ENCODE measurements at places on chromosomes 2 and 18. TPM values are rescaled to one million over a fixed set of nuclear protein-coding genes. Genes with fewer than 3 reads are reported as not detected.

- DNase-seq = no peak
These were observed 24.0 kb upstream of the CTIF start for GRCh38 chr18:48514786-48515185.

- peak; percentile 69 for DNase-seq
These were observed 36.7 kb downstream of the KIAA2012 start for GRCh38 chr2:202109737-202110184.

GRCh38 chr2:95012881-95013550 lies 12.5 kb upstream of the MAL start:
- no peak for DNase-seq

GRCh38 chr18:46433121-46433826 lies 223.7 kb downstream of the LOXHD1 start:
- no peak for DNase-seq

GRCh38 chr18:26458526-26459232 lies 89.7 kb downstream of the KCTD1 start:
- no peak for DNase-seq

GRCh38 chr2:109085912-109086742 lies 42.9 kb upstream of the SH3RF3 start:
- DNase-seq = no peak

GRCh38 chr2:8159966-8160603 lies 521.8 kb upstream of the ID2 start:
- no peak for DNase-seq

DNA sequence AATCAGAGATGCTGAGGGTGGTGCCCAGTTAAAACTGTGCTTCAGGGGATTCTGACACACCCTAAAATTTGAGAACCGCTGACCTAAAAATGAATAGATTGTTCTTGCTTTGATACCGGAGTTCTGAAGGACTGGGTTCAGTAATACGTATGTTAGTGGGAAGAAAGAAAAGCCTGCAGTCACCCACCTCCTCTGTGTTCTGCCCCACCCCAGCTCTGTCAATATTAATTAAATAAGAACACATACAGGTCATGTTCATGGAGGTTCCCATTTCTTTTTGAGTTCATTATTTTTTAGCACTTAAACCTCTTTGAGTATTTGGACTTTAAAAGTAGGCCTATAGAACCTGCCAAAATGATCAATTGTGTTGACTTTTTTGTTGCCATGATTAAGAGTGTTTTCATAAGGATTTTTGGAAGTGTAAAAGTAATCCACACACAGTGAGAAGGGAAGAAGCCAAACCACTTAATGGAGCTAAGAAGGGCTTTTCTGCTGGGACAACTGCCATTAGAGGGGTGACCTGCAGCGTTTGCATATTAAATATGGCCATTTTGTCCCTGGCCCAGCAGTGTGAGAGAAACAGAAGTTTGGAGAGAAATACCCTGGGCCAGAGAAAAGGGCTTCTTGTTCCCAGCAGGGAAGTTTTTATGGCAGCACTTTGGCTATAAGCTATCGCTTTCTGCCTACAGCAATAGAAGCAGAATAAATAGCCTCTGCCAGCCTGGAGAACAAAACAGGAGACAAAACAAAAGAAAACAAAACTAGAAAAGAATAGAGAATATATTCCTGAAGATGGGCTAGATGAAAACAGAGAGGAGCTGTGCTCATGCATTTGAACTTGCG lies 80.7 kb upstream of the RNF152 start:
- no peak for DNase-seq

GRCh38 chr18:40789286-40789685 lies 1165.7 kb upstream of the PIK3C3 start:
- no peak for DNase-seq

- DNase-seq = no peak
These were observed 75.6 kb downstream of the TMEM247 start for GRCh38 chr2:46555011-46555410.

DNA sequence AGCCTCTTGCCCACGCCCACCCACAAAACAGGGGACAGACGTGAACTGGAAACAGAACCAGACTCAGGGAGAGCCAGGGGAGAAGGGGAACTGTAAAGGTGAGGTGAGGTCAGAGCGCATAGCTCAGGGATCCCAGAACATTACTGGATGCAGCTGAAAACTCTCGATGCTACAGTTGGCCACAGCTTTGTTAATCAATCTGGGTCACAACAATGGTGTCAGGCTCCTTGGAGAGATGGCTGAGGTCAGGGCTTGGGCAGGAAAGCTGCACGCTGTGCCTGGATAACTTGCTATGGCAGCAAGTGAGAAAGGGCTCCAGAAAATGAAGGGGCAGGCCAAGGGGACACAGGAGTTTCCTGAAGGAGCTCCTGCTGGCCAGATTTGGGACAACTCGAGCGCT lies 263.3 kb downstream of the TFCP2L1 start:
- DNase-seq = no peak

- DNase-seq = no peak
These were observed 60.3 kb downstream of the ATIC start for GRCh38 chr2:215371915-215372897.

DNA sequence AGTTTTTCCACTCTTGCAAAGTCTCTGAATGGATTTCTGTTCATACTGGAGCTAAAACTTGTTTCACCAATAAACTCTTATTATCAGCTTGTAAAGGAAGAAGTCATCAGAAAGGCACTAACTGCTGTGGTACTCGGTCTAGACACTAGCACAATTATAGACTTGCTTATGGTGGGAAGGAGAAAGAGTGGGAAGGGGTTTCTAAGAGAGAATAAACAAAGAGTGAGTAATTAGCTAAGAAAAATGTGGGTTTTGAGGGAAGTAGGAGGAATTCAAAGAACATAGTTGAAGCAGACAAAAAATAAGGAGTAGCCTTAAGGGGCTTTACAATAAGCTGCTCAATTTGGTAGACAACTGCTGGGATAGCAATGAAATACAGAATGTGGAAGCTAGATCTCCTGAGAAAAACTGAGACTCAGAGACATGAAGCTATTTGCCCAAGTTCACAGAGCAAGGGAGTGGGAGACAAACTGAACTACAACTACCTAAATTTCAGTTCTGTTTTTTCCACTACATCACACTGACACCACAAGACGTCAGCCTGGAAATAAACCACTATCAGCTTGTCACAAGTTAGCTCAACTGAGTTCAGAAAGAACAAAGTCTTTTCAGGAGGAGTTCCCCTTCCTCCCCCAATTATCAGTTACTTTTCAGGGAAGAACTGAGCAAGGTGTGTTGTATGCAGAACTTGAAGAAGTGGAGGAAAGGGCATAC lies 59.7 kb downstream of the MAP4K3 start:
- DNase-seq = no peak

GRCh38 chr2:196266855-196267254 lies 95.5 kb upstream of the STK17B start:
- DNase-seq = no peak

GRCh38 chr2:48939232-48939631 lies 183.7 kb upstream of the LHCGR start:
- no peak for DNase-seq

GRCh38 chr18:43661570-43661969 lies 384.3 kb upstream of the SYT4 start:
- no peak for DNase-seq

- no peak for DNase-seq
These were observed 257.7 kb downstream of the LOXHD1 start for GRCh38 chr18:46399303-46399702.

GRCh38 chr18:52190631-52191030 lies 149.4 kb upstream of the DCC start:
- no peak for DNase-seq

DNA sequence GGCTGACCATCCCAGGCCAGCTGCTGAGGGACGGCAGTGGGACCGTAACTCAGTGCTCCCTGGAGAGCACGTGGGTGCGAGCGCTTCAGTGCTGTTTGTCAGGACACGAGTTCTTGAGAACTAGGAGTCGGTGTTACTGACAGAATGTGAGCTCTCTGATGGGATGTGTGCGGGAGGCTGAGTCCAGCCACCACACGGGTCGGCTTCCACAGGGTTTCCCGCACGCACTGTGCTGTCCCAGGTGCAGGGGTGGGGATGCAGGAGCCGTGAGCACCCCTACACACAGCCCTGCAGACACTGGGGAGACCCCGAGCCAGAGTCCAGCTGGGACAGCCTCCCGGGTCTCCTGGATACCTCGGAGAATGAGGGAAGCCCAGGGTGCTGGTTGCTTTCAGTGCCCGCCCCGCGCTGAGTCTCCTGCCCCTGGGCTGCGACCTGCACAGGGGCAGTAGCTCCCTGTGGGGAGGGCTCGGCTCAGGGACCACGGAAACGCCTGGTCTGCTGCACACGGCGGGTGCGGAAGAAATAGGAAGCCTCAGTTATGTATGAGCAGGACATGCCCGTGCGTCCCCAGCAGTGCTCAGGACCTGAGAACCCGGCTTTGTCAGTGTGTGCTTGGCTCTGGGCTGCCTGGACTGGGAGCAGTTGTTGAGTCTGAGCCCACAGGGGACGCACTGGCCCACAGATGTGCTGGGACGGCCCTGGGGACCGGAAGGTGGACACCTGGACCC lies 71.2 kb downstream of the KCNG2 start:
- peak; percentile 69 for DNase-seq

DNA sequence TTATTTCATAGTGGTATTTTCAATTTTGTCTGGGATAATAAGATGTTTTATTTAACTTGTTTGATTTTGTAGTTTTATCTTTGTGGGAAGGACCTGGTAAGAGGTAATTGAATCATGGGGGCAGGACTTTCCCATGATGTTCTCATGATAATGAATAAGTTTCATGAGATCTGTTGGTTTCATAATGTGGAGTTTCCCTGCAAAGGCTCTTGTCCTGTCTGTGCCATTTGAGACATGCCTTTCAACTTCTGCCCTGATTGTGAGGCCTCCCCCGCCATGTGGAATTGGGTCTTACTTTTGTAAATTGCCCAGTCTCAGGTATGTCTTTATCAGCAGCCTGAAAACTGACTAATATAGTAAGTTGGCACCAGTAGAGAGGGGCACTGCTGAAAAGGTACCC lies 77.8 kb upstream of the ARHGAP15 start:
- no peak for DNase-seq

- DNase-seq = no peak
These were observed 7.2 kb downstream of the POMC start for GRCh38 chr2:25161055-25161781.

DNA sequence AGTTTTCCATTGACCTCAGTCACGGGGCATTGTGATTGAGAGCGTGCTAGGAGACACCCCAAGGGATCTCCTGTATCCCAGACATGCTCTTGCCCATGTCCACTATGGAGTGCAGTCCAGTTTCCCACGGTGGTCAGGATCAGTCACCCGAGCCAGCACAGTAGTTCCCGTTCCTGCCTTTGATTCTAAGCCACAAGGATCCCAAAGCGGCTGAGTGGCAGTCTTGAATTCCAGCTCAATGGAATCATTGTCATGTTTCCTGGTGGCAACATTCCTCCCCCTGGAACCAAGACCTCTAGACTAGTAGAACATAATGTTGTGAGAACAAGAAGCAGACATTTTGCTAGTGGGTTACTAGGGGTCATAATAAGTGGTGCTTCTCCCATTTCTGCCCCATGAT lies 154.3 kb downstream of the SEPTIN10 start:
- DNase-seq = peak; percentile 74

GRCh38 chr2:30753630-30754029 lies 53.6 kb downstream of the CAPN13 start:
- no peak for DNase-seq

DNA sequence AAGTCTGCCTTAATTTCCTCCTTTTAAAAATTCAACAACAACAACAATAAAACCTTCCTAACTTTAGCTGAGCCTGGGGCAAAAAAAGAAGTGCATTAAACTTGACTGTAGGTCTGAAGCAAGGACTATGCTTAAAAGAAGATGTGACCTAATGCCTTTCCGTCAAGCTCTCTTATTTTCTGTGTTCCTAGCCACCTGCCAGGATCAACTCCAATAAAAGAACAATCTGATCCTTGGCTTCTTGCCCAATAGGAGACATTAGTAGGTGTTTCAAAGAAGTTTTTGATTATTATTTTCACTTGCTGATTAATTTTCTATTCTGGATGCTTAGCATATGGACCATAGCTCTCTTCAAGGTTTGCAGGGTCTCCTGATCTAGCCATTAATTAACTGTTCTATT lies 237.5 kb downstream of the STK39 start:
- no peak for DNase-seq

GRCh38 chr2:151961558-151961957 lies 133.3 kb upstream of the ARL5A start:
- no peak for DNase-seq

DNA sequence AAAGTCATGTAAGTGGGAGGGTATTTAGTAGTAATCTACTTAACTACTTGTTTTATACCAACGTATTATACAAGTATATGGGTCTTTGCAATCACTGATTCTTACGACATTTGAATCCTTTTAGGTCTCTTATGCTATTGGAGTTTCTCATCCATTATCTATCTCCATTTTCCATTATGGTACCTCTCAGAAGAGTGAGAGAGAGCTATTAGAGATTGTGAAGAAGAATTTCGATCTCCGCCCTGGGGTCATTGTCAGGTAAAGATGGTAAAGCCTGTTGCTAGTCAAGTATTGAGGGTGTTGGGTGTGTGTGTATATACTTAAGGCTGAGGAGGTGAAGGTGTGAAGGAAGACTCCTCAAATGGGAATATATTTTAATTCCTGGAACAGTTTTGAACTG lies 3.8 kb downstream of the MAT2A start:
- DNase-seq = no peak

GRCh38 chr2:50291610-50292009 lies 740.3 kb downstream of the NRXN1 start:
- no peak for DNase-seq

Gene SERPINB3
- total RNA-seq = 21.2 TPM

Gene ALLC
- not detected for total RNA-seq

Gene ARHGEF33
- 0.80 TPM for total RNA-seq

Gene TFCP2L1
- total RNA-seq = 33.5 TPM

Gene BBS5
- total RNA-seq = 7.9 TPM

Gene STON1
- total RNA-seq = 3.6 TPM

Gene GNAL
- 8.7 TPM for total RNA-seq

Gene INO80D
- total RNA-seq = 24.2 TPM

Gene LYG1
- total RNA-seq = 1.4 TPM

Gene INO80B
- 31.9 TPM for total RNA-seq

Gene DNER
- 29.4 TPM for total RNA-seq
